ENCODE measurements at places on chromosomes 1 and 21.

DNA sequence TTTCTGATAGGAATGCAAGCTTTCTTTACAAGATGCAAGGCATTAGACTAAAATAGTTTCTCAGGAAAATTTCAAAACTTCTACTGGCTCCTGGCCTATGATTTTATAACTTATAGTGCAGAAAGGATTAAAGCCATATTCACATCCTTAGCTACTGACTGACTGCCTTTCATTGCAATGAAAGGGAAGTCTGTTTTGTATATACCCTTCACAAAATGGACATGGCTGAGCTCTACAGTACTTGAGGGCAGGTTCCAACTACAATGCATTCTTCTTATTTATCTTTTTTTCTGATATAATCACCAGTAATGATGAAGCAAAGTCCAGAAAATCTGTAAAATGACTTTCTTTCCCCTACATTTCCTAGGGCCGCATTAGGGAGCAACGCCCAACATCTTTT, 100.5 kb upstream of the ESRRG start:
- DNase-seq = no peak

DNA sequence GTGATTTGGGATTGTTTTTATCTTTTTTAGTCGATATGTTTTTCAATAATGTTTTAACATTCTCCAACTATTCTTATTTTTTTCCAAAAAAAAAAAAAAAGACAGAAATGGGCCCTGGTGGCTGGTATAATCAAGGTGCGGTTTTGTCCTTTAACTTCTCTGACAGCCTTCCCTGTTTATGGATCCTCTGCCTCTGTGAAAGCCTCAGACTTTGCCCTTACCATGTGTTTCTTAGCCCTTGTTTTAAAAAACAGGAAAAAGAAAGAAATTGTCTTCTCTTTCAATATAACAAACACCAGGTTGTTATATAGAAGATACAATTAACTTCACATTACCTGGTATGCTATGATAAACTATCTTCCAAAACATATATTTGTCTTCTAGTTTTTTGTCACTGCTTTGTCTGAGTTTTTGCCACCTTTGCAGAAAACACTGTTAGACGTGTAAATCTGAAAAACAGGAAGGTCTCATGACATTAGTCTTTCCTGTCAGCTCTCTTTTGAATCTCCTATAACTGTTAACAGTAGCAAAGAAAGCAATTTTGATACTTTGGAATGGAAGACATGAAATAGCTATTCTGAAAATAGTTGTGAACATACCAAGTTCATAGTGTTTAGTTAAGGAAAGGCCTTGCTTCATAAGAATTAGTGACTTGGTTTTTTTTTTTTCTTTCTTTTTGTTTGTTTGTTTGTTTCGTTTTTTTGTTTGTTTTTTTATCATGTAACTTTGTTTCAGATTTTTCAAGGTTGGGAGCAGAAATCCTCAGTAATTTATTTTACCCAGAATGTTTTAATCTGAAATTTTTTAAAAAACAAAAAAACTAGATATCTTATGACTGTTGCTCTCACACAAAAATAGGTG, 31.7 kb upstream of the CACYBP start:
- no peak for DNase-seq

GRCh38 chr1:208151728-208152598, 92.2 kb downstream of the PLXNA2 start:
- DNase-seq = no peak

DNA sequence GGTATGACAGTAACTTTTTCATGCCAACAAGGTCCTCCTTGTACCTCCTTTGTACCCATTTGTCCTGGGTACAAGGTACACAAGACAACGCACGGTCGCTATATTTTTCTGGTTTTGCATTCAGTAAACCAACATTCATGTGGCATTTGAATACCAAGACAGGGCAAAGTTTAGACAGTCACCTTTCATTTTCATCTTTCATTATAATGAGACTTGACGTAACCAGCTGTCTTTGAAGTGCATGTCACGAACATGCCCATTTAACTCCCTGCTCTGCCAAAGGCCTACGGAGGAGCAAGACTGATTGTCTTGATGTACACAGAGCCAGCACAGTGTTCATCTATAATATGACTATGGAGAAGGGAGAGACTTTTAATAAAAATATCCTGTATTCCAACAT, 91.0 kb downstream of the SETD4 start:
- DNase-seq = no peak

GRCh38 chr1:21902026-21903012, 34.8 kb downstream of the HSPG2 start:
- DNase-seq = no peak

DNA sequence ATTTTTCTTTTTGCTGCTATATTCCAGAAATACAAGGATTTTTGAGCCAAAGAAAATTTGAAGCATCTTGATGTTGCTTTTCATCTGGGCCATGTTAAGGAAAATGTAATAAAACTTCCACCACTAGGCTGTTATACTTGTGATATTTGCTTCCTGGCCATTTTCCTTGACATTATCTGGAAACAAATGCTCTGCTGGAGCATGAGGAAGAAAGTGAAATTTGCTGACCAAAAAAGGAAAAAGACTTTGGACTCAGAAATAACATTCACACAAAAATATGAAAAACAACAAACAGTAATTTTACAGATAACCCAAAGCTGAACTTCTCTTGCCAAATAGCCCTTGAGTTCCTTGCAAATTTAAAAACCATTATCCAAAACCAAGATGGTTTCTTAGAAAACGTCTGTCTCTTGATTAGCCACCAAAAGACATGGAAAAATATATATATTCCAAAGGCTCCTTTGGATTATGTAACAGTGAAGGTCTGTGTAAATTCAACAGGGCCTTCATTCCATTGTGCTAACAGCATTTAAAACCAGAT, 344.5 kb downstream of the LMX1A start:
- DNase-seq = no peak

DNA sequence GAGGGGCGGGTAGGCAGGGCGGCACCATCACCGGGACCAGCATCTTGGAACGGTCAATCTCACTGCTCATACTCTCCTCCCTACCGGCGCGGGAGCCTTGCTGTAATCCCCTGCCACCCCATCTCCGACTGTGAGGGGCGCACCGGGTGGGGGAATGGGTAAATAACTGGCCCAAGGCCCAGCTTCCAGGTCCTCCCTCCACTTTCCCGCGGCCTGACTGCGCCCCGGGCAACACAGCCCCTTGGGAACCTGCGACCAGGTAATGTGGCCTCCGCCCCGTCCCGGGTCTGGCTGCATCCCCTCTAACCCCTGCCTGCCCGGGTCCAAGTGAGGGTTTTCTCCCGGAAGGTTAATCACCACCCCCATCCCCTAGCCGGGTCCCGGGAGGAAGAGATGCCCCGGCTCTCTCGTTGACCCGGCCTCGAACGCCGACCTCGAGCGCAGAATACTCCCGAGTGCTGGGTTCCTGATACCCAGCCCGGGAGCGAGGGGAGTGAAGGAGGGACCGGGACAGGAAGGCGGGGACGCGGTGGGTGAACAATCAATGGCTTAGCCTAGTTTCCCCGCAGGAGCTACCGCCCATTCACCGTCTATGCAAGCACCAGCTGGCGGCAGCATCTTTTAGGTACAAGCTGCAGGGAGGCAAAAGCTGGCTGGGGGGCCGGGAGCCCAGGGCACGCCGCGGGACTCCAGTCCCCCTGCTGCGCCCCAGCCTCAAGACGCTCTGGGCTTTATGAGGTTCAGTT, 5.9 kb upstream of the LHX9 start:
- DNase-seq = no peak

- DNase-seq = no peak
Observed at GRCh38 chr1:96558635-96559034, 162.9 kb upstream of the PTBP2 start.

- no peak for DNase-seq
Observed at GRCh38 chr1:216176970-216177369, 246.3 kb downstream of the USH2A start.

- no peak for DNase-seq
Observed at GRCh38 chr1:66403007-66403731, 130.8 kb upstream of the SGIP1 start.

DNA sequence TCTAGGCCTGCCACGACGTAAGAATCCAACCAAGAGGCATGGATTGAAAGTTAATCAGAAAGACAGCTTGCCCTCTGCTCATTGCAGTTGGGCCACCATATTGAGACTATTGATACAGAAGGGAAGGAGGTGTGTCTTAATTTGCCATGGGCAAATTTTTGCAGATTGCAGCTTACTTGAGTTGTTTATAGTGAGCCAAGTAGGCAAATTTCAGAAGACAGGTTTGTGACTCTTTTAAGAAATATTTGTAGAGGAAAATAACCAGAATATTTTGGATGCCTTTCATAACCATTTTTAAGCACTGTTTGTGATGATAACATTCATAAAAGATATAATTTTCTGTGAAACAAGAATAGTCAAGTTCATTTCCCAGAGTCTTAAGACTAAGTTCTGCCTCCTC, 74.1 kb downstream of the PRDM2 start:
- DNase-seq = no peak

GRCh38 chr1:183270541-183271141, 84.6 kb downstream of the LAMC2 start:
- DNase-seq = no peak

GRCh38 chr21:44381874-44382273, 28.5 kb downstream of the TRPM2 start:
- no peak for DNase-seq

GRCh38 chr1:32989160-32990050, 24.8 kb upstream of the RNF19B start:
- DNase-seq = peak; percentile 98

DNA sequence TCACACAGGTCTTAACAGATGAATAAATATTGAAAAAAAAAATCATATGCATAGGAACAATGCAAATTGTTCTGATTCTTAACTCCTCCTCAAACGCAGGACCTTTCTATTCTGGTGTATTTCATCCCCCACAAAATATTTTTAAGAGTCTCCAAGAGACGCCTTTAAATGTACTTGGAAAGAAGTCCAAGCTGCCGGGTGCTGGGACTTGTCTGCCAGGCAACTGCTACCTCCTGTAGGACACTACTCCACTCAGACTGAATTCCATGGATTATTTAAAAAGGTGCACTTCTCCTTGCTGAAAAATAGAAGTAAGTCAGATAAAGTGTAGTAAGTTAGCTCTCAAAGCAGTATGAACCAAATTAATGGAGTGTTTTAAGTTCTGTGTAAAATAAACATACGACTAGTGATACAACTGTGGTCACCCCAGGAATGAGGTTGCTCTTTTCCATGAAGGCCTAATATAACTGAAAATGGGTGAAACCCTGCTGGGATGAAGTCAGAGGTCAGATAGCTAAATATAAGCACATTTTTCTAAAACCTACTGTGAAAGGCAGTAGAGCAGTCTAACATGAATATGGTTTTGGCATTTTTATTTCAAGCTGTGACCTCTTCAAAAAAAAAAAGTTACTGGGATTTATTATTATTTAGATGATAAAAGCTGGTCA, 189.2 kb upstream of the PBX1 start:
- no peak for DNase-seq

DNA sequence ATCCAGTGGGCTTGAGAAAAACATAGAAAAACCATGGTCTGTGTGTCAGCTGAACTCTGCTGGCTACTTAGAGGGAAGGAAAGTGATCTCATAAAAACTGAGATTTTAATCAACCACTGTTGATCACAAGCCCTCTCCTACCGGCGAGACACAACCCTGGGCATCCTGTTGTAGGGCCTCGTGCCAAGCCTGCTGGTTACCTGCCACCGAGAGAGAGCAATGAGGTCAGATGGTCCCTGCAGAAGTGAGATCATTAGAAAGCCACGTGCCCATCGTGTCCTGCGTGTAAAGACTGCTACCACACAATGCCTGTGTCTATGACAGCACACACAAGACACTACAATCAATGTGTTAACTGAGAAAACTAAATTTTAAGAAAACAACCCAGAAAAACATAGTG, 41.7 kb upstream of the GPR153 start:
- DNase-seq = no peak

DNA sequence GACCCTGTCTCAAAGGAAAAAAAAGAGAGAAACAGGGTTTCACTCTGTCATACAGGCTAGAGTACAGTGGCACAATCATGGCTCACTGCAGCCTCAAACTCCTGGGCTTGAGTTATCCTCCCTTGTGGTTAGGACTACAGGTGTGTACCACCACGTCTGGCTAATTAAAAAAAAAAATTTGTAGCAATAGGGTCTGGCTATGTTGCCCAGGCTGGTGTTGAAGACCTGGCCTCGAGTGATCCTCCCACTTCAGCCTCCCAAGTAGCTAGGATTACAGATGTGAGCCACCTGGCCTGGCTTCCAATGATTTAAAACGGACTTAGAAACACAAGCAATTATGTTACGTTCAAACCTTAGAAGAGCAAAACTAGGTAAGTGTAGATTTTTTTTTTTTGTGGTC, 22.1 kb downstream of the GOLPH3L start:
- no peak for DNase-seq

DNA sequence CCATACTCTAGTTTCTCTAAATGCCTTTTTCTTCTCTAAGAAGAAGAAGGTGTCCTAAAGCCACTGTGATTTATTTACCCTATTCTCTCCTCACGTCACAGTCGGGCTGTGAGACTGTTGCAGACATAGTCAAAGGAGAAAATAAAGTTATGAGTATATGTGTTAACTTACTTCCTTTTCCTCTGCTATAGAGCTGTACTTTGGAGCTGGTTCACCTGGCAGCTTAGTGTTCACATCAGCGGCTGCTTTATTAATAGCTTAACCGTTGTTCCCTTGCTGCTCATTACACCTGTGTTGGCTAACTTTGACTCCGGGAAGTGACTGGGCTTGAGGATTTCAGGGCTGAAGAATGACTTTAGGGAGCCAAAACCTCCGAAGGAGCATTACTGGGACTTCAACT, 3.6 kb downstream of the PFKFB2 start:
- DNase-seq = no peak

- DNase-seq = no peak
Observed at GRCh38 chr1:241219449-241219848, 137.6 kb downstream of the RGS7 start.

DNA sequence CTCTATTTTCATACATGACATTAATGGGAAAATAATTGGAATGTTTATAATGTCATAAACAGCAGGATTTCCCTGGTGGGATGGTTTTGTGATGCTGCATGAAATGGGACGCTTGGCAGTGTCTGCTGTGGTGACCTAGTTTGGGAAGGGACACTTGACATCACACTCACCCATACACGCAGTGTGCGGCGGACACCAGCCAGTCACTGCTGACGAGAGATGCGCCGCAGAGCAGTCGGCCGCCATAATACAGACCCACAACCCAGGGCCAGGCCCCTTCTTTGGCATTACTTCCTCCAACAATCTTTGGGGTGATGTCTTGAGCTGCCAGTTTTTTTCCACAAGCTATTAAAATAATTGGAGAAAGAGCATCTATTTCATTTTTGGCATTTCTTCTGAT, 49.5 kb downstream of the CHODL start:
- no peak for DNase-seq

DNA sequence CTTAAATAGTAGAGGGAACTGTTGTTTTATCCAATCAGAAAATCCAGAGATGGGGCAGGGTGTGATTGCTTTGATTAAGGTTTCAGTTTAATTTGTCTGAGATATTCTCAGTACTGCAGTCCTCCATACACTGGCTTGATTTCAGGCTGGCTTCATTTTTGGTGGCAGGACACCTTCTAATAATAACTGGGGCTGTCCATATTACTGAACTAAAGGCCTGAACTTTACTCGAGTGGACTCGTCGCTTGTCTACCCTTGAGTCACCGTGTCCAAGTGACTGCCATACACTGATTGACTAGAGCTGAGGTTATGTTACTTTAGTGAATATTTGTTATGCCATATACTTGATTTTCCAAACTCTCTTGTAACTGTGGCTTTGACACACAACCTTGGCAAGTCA, 228.8 kb downstream of the DNAH14 start:
- no peak for DNase-seq

Data from suppressor macrophage treated with lipopolysaccharide for 4 hours (primary cell).